ENCODE measurements at places on chromosomes 1 and 21.

GRCh38 chr1:193311226-193311948 lies 125.0 kb upstream of the B3GALT2 start:
- no peak for DNase-seq

- no peak for DNase-seq
Observed at GRCh38 chr21:20507783-20508182, 490.4 kb upstream of the NCAM2 start.

GRCh38 chr1:179883745-179884138 lies 1.7 kb downstream of the TOR1AIP1 start:
- DNase-seq = peak; percentile 65

GRCh38 chr1:8463144-8463927 lies 145.4 kb downstream of the SLC45A1 start:
- peak; percentile 45 for DNase-seq

GRCh38 chr1:47814612-47815395 lies 182.4 kb downstream of the TRABD2B start:
- DNase-seq = no peak

DNA sequence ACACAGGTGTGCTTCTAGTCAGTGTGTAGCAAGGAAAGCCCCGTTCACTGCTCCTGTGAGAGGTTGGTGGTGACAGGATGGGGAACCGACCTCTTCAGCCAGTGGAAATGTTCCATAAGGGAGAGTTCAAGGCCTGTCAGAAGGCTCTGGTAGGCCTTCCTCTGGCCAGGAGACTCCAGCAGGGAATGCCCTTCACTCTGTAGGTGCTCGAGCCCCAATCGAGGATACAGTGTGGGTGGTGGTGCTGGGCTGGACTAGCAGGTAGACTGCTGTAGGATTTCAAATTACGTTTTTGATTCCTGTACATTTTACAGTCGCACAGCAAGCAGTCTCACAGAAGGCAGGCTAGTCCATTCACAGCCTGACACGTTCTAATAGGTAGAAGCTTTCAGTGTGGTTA lies 37.8 kb downstream of the NCF2 start:
- DNase-seq = no peak

GRCh38 chr1:15305468-15305770 lies 58.4 kb downstream of the FHAD1 start:
- no peak for DNase-seq

GRCh38 chr1:3068564-3069431 lies at the start of gene PRDM16:
Gene PRDM16, plus strand, starts transcription at chr1:3069203. Its CDS starts 57 bp downstream, at chr1:3069260.
- DNase-seq = no peak

DNA sequence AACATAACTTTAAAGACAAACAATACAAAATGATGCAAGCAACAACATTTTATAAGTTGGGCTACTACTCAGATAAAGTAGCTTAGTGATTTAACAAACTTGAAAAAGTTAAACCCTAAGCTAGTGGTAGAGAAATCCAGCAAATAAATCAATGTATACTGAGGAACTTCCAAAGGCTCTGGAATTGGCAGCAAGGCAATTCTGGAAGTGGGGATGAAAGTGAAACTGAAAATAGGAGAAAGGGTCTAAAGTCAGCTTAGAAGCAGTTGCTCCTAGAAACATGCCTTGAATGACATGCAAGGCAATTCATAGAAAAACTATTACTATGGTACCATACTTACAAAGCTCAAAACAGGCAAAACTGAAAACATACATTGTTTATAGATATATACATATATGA lies 90.0 kb upstream of the CAMK1G start:
- no peak for DNase-seq

- DNase-seq = peak; percentile 47
Observed at GRCh38 chr1:174990382-174990999, 9.3 kb upstream of the CACYBP start.

DNA sequence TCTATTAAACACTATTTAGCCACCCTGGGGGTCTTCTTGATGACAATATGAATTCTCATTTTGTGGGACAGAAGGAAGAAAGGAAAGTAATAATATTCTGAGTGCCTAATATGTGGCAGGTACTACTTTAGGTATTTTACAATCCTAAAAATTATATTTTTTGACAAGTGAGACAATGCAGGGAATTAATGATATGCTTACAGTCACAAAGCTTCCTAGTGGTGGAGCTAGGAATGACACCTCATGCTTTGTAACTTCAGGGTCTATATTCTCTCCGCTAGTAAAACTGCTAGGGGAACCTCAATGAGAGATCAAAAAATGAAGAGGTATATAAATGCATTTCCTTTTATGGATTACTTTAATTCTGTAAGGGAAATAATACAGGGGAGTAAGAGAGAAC lies 44.3 kb downstream of the TPR start:
- DNase-seq = no peak

DNA sequence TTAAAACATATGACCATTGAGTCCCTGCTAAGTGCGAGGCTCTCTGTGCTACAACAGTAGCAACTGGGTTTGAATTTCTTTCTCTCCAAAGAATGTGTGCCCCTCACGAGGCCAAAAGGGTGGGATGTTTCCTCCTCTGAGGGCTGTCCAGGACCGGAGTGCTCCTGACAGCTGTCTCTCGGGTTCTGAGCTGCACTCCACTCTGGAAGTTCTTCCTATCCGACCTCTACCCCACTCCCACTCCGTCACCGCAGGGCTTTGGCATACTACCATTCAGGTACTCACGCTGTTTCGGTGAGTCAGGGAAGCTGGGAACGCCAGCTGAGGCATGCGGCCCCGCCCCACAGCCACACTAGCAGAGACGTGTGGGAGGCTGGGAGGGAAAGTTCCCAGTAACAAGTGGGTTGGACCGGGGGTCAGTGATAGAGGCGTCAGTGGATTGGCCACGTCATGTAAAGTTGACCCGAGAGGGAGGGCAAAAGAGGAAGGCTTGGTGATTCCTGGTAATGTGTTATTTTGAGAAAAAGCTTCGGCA lies 705 bp upstream of the SLC50A1 start:
- peak; percentile 24 for DNase-seq

- no peak for DNase-seq
Observed at GRCh38 chr21:29384683-29385359, 86.1 kb downstream of the BACH1 start.

DNA sequence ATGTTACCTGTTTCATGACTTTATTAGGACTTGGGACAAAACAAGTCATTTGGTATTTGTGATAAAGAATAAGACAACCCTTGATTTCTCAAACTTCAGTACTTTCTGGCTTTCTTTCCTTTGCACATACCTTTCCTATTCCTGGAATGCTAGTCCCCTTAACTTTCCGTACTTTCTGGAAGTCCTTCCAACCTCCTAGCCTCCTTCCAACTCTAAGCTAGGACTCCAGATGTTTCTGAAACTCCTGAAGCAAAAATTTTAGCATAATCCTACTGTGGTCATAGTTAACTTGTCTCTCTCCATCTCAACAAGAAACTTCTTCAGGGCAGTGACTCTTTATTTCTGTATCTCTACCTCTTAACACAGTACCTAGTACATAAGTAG lies 19.8 kb upstream of the C1orf105 start:
- DNase-seq = no peak

GRCh38 chr21:39610703-39611102 lies 2.0 kb upstream of the B3GALT5 start:
- DNase-seq = no peak

DNA sequence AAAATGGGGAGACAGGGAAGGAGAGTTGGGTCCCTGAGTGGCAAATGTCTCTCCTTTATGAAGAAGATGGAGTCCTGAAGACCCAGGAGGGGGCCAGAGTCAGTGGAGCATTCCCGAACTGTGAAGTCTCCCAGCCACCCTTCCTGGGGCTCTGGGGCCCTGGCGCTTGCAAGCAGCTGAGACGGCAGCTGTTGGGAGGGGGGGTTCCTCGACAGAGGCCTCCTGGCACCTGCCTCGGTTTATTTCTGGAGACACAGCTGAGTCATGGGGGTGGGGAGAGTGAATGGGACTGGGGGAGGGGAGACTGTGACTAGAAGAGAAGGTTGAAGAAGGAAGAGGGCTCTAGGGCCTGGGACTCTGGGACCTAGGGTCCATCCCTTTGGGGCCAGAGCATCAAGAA lies 14.0 kb downstream of the NES start:
- DNase-seq = no peak

DNA sequence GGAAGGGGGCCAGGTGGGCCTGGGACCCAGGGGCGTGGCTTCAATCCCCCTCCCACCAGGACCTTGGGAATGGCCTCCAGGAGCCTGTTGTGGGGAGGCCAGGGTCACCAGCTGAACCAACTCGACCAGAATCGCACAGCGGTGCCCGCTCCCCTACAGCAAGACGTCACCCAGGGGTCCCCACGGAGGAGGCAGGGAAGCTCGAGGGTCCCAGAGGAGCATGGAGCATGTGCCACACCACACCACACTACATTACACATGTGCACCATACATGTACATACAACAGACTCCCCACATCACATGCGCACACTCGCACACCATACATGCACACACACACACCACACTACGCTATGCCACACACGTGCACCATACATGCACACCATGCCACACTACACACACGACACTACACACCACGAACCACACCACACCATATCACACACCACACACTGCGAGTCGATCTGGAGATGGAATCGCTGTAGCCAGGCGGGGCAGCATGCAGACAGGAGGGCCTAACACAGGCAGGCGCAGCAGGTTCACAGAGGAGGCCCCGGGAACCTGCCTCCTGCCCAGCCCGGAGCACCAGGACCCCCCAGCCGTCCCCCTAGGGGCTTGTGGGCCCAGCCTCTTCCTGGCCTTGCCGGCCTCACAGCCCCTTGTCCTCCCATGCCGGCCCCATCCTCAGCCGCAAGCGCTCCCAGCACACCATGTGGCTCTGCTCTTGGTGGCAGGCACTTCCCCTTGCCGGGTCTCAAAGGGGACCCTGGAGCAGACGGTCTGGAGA lies 596 bp downstream of the ITGB2 start:
- DNase-seq = no peak

GRCh38 chr21:29064850-29065481 lies 8.5 kb downstream of the CCT8 start:
- DNase-seq = no peak

DNA sequence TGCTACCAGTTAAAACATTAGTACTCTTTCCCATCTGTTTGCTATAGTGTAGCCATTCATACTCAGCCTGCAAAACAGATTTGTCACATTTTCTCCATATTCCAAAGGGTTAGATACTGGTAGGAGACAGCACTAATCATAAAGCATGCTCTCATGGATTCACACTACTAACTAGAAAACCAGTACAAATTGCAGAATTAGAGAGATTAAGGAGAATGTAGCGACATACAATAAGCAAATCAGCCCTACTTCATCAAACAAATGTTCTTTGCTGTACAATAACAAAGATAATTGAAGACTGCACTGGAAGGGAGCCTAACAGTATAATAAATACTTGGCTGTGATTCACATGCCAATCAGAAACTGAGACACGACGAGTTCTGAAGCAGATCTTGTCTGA lies 368.0 kb upstream of the PRMT6 start:
- DNase-seq = no peak

DNA sequence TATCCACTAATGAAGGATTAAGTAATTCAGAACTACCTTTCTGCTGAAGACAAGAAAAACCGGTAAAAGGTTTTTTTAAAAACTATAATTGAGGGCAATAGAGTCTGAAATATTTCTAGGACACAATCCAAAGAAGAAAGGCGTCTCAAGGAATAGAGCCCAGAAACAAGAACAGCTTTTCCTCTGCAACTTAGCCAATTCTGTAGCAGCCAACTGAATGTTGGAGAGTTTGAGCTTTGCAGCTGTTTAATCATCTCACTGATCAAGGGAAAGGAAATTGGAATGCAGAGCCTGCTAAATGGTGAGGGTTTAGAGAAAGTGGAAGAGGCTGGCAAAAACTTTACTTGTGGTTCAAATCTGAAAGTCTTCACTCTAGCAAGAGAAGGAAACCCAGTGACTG lies 818.9 kb downstream of the KCNT2 start:
- no peak for DNase-seq

GRCh38 chr1:219670426-219671149 lies 57.7 kb upstream of the ZC3H11B start:
- no peak for DNase-seq

DNA sequence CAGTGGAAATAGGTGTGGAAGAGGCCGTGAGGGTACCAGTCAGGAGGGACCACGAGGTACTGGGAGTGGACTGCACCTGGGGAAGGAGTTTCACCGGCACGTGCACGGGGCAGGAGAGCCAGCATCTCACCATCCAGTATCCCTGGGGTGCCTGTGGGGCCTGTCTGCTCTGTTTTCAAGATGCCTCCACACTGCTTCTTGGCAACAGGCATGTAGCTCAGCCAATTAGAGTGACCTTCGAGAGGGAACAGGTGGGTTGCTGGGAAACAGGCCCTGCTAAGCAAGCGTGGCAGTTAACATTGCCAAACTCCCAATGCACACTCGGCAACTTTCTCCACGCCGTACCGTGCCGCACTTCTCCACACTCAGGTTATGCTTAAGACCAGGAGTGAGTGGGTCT lies 17.7 kb downstream of the KCNC4 start:
- no peak for DNase-seq

GRCh38 chr1:240099329-240099728 lies 7.6 kb downstream of the FMN2 start:
- DNase-seq = no peak

- no peak for DNase-seq
Observed at GRCh38 chr1:210496063-210496462, 167.4 kb downstream of the HHAT start.

DNA sequence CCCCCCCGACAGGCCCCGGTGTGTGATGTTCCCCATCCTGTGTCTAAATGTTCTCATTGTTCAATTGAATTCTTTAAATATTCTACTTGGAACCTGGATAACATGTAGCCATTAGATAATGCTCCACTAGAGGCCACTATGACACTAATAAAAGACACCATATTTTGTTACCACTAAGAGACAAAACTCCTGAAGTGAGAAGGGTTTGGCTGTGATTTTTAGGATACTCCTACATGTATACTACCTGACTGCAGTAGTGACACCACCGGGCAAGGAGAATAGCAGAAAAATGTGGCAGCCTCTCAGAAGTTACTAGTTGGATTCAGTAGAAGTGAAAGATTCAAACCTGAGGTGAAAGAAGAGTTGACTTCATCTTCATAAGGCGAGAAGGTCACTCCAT lies 36.0 kb downstream of the F5 start:
- DNase-seq = no peak

DNA sequence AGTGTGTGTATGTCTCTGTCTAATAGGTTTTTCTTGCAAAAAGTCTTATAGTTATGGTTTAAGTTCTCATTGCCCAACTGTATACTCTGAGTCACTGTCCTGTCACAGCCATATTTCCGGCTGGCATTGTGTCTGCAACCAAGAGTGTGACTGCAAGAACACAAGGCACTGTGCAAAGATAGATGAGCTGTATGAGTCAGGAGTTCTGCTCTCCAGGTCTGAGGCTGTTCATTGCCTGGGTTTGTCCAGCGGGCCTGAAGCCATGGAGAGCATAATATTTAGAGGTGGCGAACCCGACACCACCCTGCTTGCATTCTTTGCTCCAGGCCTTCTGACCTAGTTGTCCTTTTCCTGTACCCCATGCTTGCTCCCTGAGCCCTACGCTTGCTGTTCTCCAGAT lies 50.9 kb upstream of the CNIH3 start:
- DNase-seq = no peak

DNA sequence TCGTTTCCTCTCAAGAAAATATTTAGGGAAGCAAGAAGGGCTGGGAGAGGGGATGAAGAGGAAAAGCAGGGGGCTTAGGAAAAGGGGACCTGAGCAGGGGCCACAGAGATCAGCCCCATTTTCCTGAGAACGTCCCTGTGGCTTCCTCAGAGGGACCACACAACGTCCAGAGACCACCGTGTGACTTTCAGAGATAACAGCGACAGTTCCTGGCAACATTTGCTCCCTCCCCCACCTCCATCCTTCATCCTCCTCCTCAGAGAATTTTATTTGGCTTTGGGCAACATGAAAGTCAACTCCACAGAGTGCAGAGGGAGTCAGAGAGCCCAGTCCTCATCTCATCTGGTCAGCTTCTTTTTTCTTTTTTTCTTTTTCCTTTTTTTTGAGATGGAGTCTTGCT lies 50.9 kb downstream of the RUNX1 start:
- DNase-seq = no peak

Data from naive thymus-derived CD4-positive, alpha-beta T cell (primary cell).